ENCODE measurements at places on chromosomes 2 and 18.

DNA sequence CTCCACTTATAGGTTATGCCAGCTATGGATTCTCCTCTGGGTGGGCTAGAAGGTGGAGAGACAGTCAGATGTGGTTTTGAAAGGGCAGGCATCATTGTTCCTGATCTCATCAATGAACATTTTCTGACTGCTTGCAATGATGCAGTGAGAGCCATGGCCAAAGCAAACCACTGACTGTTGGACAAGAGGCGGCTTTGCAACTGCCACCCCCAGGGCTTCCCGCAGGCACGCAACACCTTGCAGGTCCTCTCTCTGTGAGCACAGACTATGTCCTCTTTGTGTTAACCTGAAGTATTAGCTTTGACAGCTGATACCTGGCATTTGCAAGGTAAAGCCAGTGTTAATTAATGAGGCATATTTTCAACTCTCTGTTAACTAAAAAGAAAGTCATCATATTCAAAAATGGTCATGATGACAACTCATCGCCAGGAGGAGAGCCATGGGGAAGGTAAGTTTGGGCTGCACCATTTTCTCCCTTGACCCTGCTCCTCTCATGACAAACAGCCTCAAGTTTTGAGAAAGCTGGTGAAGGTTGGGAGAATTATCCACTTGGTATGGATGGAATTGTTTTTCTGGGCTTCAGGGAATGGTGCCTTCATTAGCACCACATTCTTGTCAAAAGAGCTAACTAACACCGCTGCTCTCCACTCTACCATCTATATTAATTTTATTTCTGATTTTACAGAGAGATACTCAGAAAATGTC, 14.9 kb upstream of the FAM124B start:
- DNase-seq, result no peak

DNA sequence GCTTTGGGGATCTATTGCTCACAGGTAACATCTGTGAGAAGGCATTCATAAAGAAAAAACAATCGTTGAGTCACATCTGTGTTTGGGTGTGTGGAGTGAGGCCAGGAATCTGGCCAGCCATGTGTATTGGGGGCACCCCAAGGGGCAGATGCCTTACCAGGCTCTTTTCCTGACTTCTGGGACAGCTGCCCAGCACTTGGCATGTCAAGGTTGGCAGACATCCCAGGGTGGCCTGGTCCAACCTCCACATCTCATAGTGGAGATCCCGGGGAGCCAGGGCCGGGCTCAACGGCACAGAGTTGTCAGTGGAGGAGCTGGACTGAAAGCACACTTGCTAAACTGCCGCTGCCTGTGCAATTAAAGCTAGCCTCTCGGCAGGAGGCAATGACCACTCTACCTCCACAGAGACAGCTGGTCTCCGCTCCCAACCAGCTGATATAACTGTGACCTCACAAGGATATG, 75.3 kb upstream of the MGAT4A start:
- DNase-seq, result no peak

DNA sequence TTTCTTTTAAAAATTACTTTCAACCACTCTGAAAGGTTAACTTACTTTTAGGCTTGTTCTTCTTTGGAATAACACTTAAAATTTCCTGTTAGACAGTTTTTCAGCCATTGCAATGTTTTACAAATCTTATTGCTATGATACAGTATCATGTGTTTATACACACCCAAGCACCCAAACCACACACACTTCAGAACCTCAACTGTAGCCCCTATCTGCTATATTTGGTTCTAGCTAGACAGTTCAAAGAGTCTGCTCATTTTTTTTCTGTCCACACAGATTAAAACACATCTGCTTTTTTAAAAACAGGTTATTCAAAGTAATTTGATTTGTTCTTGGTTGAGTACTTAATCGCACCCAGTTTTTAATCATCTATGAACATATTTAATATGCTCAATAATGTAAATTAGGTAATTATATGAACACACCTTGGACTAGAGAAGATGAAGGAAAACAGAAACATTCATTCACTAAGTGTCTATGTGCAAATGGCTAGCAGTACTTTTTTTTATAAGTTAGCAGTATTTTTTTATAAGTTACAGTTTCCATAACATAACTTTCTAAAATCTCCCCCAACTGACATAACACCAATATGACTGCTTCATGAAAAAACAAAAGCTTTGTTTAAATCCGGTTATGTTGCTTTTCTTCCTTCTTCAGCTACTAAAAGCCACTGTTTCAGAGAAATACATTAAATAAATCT, 17.6 kb downstream of the FBXO11 start:
- DNase-seq, result no peak

GRCh38 chr2:191565647-191566198, 112.2 kb upstream of the NABP1 start:
- DNase-seq, result no peak

GRCh38 chr2:71220743-71221142, 6.2 kb downstream of the PAIP2B start:
- no peak for DNase-seq

DNA sequence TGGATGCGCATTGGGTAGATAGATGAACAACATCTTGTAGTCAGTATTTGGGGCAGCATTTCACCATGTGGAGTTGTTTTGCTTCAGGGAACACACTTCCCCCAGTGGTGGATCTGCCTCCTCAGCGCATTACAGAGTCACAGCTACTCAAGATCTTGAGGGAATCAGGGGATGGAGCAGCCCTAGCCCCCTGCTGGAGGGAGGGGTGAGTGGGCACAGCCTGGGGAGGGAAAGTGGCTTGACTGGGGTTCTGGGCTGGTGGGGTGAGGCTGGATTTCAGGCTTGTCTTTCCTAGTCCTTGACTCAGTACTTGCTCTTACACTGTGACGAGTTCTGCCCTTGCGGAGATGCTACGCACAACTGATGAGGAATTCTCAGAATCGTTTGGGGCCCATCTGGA, 271.0 kb upstream of the HS6ST1 start:
- DNase-seq, result no peak

DNA sequence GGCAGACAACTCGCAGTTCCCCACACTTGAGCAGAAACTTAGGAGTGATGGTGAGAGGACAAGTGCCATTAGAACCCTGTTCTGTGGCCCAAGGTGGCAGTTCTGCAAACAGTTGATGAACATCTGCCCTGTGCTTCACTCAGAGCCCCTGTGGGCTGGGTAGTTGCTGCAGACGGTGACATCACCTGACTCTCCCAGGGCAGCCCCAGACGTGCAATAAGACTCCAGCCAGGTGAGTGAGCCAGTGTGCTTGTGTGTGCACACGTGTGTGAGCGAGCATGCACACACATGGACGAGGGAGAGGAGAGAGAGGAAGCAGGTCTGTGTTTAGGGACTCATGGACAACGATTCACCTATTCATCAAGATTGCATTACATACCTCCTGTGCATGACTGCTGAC, 136.0 kb upstream of the GLI2 start:
- DNase-seq, result no peak
